Activated T-helper 9 cell treated with anti-CD3 and anti-CD28 coated beads, Interleukin-2, amount 50 U/mL, for 16 hours (primary cell): ENCODE measurements at places on chromosomes 1 and 21.

DNA sequence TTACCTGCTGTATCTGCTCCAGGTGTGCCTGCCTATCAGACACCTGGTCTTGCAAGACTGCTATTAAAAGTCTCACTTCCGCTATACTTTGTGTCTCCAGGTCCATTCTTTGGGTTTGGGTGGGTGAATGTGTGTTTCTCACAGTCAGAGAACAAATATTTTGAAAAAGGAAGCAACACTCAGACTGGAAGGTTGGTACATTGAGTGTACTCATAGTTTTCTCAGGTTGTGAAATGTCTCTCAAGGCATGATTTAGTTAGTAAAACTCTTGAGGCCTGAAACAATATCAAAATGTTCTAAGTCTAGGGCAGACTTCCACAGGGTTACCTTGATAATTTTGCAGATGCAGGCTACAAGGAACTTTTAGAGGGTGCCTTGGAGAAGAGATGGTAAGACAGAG lies 429.9 kb upstream of the ZRANB2 start:
- no peak for DNase-seq

DNA sequence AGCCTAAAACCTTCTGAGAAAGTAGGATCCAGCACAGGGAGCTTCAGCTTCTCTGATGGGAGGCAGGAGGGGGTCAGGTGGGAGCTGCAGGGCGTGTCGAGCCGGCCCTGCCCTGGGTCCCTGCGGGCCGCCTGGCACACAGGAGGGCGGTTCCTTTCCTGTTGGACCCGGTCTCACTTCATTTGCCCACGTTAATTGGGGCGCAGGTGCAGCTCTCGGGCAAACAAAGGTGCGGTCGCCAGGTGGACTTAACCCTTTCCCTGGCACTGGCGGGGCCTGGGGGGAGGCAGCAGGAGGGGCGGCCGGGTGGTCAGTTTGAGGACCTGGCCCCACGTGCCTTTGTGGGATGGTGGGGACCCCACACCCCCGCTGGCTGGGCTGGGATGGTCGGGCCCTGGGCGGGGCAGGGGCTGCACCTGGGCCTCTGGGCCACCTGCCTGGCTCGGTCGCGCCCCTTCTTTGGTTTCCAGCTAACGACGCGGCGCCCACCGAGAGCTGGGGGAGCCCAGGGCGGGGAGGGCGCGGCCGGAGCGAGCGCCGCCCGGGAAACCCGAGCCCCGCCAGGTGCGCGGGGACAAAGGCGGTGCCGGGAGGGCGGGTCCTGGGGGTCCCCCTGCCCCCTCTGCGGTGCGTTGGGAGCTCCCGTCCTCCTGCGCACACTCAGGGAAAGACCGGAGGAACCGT lies 20.8 kb upstream of the C1orf159 start:
- DNase-seq, result no peak

- no peak for DNase-seq
These were observed 190.2 kb downstream of the MATN1 start for GRCh38 chr1:30533141-30533540.

DNA sequence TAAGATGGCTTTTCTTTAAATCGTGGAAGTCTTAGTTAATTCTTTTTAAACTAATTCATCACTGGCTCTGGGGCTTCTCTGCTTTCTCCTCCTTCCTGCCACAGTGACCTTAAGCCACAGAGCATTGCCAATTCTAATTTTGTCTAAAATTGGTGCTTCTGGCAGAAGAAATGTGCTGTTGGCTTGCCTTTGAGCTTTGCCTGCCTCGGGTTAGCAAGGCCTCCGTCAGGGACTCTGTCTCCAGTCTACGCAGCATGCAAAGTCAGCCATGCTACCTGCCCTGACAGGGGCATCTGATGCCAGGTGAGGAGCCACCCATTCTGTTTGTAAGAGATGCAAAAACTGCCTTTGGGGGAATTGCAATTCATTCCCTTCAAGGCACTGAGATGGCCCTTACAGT lies 25.2 kb downstream of the CLDN14 start:
- no peak for DNase-seq

- DNase-seq, result no peak
These were observed 100.5 kb upstream of the NEK7 start for GRCh38 chr1:198056255-198056654.
